ENCODE measurements at places on chromosomes 3 and 15.
A peak's percentile ranks its signal among the peaks of the same experiment; 100 is the strongest.

DNA sequence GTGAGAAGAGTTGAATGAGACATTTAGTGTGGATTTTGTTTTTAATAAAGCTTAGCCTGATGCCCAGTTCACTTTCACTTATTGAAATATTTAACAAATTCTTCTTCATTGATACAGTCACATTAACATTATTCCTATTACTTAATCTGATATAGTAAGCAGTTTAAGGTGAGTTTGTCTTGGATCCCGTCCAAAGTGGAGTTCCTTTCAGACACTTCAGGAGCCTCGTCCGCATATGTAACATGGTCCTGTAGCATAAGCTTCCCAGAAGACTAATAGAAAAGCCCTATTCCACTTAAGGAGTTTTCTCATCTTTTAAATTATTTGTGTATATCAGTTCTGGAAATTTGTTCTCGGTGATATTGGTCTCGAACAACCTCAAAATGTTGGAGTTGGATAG, 39.7 kb upstream of the MLF1 start:
- DNase-seq = no peak

DNA sequence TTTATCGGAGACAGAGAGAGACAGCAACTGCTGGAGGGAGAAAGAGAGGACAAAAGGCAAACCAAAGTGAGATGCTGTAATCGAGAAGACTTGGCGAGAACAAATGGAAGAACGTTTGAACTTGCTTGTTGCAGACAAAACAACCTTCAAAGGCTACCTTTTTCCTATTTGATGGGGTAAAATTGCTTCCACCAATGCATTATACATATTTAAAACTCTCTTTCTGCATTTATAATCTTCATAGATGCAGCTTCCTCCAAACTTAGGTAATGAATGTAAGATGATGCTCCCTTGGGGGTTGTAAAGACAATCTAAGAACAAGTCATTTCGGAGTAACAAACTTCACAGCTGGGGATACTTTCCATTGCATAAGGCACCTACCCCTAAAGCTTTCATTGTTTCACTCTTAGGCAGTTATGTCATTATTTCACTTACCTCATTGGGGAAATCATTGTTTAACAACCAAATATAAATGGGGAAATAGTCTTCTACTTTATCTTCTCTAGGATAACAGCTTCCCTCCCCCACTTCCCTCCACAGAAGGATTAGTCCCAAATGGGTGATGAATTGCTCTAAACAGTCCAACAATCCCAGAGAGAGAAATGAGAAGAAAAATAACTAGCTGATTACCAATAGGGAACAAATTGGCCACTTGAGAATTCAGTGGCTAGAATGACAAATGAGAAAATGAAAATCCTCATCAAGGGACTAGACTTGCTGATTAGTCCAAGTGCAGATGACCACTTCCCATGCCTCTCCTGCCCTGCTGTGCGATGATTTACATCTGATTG, 269.8 kb upstream of the ADAMTS9 start:
- DNase-seq = no peak

DNA sequence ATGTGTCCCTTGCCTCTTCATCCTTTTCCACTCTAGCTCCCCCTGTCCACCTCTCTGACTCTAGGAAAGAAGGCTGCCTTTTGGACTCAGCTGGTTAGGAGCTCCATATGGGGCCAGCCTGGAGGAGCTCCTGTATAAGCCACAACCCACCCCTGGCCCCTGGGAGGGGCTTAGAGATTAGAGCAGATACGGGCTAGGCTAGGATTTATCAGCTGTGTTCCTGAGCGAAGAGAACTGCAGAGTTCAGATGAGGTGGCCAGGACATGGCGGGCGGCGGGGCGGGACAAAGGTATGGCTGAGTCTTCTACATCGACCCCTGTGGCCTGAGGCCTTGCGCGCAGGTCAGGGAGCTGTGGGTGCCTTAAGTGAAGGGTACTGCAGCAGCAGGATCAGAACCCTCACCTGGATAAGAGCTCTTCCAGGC, 7.9 kb downstream of the NBEAL2 start:
- DNase-seq = no peak

- DNase-seq = no peak
These were observed 37.7 kb downstream of the AMOTL2 start for GRCh38 chr3:134336587-134336986.

- no peak for DNase-seq
These were observed 64.1 kb downstream of the CFAP44 start for GRCh38 chr3:113377158-113377557.

DNA sequence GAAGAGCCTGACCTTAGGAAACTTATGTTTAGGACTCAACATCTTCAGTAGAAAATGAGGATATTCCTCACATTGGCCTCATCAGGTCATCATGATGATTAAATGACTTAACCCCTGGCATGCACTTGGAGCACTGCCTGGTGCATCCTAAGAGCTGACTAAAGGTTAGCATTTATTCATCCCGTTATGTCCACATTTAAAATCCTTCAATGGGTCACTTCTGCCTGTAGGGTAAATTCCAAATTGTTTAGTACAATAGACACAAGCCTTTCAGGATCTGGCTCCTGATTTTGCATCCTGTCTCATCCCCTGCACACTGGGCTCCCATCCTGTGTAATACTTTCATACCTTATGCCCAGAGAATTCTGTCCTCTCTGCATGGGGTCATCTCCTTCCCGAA, 195.2 kb upstream of the MCTP2 start:
- DNase-seq = no peak

- no peak for DNase-seq
These were observed 994 bp downstream of the MESP1 start for GRCh38 chr15:89749951-89750559.

GRCh38 chr15:95458721-95459120, 871.8 kb upstream of the NR2F2 start:
- DNase-seq = no peak

DNA sequence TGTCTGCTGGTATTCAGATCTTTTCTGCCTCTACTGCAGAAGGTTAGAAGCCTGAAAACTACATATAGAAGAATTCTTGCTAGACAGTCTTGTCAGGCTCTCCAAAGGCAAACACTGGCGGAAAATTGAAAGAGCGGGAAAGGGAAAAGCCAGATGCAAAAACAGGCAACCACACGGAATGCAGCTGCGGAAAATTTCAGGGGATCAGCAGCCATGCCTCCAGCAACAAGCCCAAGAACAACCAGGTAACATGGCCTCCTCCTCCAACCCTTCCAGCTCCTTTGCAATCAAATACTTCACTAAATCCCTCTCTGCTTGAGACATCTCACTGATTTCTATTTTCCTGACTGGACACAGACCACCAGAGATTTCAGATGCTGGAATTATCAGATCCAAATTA, 9.6 kb downstream of the UBP1 start:
- DNase-seq = no peak

DNA sequence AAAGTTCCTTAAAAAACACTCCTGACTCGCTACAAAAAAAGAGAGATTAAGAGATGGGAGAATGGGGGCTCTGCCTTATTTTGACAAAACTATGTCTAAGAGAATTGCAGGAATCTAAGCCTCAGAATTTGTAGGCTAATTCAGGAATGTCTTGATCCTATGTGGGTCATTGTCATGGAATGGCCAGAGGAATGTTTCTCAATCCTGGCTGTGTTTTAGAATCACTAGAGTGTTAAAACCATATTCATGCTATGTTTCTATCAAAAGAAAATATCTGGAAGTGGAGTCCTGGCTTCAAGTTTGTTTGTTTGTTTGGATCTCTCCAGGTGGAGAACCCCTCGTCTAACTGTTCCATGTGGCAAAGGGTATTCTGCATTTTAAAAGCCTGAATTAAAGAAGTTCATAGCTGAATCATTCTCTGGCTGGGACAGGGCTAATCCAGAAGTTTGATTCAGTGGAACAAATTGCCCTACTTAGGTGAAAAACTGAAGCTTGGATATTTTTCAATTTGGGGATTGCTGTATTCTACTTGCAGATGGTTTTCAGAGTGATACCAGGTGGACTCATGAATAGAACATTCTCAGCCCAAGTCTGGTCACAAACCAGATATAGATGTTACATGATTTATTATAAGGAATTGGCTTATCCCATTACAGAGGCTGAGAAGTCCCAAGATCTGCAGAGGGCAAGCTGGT, 28.2 kb downstream of the GJD2 start:
- no peak for DNase-seq

DNA sequence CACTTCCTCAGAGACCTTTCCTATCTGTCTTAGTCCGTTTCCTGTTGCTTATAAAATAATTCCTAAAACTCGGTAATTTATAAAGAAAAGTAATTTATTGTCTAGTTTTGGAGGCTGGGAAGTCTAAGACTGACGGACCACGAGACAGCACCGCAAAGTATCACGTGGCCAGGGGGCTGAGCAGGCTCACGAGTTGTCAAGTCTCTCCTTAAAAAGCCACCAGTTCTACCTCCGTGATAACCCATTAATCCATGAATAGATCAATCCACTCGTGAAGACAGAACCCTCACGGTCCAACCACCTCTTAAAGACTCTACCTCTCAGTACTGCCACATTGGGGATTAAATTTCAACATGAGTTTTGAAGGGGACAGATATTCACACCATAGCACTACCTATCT, 821 bp downstream of the LINS1 start:
- peak; percentile 52 for DNase-seq

- DNase-seq = no peak
These were observed 105.5 kb upstream of the PROK2 start for GRCh38 chr3:71890356-71890931.

GRCh38 chr3:31776016-31776415, 205.0 kb downstream of the OSBPL10 start:
- no peak for DNase-seq

- no peak for DNase-seq
These were observed 248.3 kb downstream of the SLCO3A1 start for GRCh38 chr15:92101708-92102394.

- no peak for DNase-seq
These were observed 55.1 kb downstream of the LARS2 start for GRCh38 chr3:45443459-45443858.

- no peak for DNase-seq
These were observed 31.0 kb downstream of the ZNF589 start for GRCh38 chr3:48271763-48272498.

- DNase-seq = no peak
These were observed 281.6 kb downstream of the CNTN6 start for GRCh38 chr3:1374471-1374870.

DNA sequence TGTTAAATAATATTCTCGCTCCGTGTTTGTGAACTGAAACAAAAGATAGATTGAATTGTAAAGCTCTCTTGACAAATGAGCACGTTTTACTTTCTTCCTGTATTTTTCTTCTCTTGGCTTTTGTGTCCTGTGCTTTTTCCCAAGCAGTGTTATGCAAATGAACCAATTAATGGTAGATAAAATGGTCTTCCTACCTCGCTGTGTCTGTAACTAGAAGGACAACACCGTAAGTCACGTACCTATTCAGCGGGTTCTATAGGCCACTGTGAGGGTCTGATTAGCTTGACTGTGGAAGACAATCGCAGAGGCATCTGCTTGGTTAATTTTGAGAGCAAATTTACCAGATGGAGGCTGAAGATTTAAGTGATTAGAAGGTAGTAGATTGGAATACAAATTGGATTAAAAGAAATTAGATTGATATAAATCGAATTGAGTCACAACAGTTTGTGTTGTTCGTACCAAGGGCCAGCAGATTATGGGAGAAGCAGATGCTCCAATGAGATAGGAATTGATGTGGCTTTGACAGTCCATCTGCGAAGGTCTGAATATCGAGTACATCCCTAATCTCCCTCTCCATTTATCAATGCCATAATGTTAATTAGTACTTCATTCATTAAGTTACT, 40.2 kb downstream of the ROBO2 start:
- DNase-seq = no peak

- DNase-seq = no peak
These were observed 58.5 kb downstream of the DNAJB8 start for GRCh38 chr3:128408012-128408692.

DNA sequence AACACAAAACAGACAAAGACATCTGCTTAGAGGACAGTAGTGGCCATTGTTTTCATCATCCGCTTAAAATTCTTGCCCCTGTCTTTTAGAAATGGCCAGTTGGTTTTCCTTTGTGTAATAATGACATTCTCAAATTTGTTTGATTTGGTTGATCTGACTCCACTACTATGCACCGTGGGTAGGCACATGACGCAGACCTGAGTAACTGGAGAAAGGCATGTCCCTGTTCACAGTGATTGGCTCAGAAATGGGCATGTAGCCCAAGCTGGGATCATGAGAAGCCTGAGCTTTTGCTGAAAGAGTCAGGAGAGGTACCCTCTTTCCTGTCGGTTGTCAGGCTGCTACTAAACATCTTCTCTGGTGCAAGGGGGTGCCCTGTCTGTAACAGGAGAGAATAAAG, 36.6 kb upstream of the MAGI1 start:
- no peak for DNase-seq

DNA sequence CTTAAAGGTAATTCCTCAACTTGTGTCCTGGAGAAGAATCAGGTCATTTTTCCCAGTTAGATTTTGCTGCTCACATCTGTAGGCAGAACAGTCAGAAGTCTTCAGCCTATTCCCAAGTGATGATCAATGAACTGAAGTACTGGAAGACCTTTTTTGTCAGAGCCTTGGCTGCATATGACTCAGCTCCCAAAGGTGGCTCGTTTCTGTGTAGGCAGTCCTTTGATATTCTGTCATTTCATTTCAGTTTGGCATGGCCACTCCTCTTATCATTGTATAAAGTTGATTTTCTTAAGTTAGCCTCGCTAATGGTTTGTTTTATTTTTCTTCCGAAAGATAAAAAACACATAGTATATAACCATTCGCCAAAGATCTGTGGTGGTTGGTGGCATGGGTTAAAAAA, 90.7 kb downstream of the KLHL25 start:
- DNase-seq = peak; percentile 58

DNA sequence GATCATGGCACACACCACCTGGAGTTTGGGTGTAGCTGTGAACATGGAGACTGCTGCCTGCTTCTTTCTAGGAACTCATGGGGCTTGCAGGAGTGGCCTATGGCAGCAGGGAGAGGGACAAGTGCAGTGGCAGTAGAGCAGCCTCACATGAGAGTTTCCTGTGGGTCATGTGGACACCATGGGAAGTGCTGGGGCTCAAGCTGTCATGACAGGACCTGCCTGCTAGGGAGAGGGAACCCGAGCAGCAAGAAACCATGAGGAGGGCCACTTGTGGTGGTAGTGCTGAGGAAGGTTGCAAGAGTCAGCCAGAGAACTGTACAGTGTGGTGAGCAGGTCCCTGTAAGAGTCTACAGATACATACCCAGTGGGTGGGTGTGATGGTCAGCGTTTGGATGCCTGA, 73.8 kb upstream of the MRPS22 start:
- DNase-seq = no peak

Data from stimulated activated CD4-positive, alpha-beta T cell treated with anti-CD3 and anti-CD28 coated beads, Interleukin-4, amount 100 ng/mL, for 24 hours (primary cell).